ENCODE measurements at places on chromosomes 2 and 18.

- no peak for DNase-seq
These were observed 39.4 kb downstream of the SERPINB8 start for GRCh38 chr18:64009305-64009704.

GRCh38 chr2:210663631-210664089, 107.3 kb downstream of the CPS1 start:
- DNase-seq: peak; percentile 6

DNA sequence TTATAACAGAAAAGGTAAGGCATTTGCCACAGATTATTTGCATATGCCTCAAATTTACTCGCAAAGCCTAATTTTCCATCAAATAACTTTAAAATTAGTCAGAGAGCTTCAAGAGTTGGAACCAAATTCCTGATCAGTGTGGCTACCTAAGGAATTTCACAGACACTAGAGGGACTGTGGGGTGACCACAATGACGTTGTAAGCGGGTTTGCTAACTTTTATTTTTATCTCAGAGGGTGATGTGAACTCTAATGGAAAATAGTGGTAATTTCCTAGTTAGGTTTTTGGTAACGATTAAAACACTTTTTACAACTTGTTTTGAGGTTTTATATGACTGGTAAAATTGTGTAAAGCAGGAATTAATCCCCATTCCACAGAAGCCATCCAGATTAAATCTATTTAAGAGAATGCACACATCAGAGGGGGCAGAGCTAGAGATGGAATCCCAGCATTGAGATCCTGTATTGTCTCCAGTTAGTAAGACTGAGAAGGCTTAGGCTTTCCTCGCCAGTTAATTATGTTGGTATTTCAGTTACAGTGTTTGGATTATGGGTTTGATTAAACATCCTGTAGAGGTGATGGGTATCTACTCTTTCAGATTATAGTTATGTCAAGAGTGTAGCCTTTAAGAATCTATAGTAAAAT, 129.0 kb downstream of the GPD2 start:
- no peak for DNase-seq

GRCh38 chr2:127081826-127082633, 24.9 kb downstream of the BIN1 start:
- DNase-seq: no peak

DNA sequence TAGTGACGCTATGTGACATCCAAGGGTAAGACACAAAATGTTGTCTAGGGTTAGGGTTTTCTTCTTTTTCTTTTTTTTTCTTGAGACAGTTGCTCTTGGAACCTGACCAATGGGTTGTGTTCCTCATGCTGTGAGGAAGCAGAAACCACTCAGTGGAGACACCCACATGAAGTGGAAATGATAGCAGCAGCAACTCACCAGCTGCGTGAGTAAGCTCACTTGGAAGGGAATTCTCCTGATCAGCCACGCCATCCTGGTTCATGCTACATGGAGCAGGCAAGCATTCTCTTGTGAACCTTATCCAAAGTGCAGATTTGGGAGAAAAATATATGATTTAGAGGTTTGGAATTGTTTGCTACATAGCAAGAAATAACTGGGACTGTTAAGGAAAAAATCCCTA, 863.7 kb downstream of the EPHA4 start:
- DNase-seq: no peak

GRCh38 chr2:98028101-98028561, 32.4 kb upstream of the TMEM131 start:
- no peak for DNase-seq

DNA sequence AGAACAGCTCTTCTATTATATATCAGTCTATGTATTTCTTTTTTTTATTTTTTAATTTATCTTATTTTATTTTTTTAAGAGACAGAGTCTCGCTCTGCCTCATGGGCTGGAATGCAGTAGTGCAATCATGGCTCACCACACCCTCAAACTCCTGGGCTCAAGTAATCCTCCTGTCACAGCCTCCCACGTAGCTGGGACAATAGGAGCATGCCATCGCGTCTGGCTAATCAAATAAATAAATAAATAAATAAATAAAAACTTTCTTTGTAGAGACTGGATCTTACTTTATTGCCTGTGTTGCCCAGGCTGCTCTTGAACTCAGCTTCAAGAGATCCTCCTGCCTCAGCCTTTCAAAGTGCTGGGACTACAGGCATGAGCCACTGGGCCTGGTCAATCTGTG, 117.0 kb downstream of the RBMS1 start:
- DNase-seq: no peak

- DNase-seq: no peak
These were observed 92.8 kb downstream of the NFATC1 start for GRCh38 chr18:79488311-79489050.

DNA sequence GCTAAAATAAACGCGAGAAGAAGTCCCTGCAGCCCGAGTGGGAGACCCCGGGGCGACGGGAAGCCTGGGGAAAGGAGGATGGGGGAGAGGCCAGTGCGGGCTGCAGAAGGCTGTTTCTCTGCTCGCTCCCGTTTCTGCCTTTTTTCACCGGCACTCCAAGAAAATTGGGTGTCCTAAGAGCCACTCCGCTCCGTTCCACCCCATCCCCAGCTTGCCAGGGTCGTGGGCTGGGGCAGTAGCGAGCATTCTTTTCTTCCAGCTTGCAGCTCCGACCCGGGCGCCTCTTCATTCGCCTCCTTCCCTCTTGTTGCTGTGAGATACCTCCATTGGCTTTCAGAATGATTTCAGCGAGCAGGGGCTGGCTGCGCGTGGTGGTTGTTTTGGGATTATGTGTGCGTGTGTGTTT, 1.1 kb downstream of the HOXD3 start:
- no peak for DNase-seq

DNA sequence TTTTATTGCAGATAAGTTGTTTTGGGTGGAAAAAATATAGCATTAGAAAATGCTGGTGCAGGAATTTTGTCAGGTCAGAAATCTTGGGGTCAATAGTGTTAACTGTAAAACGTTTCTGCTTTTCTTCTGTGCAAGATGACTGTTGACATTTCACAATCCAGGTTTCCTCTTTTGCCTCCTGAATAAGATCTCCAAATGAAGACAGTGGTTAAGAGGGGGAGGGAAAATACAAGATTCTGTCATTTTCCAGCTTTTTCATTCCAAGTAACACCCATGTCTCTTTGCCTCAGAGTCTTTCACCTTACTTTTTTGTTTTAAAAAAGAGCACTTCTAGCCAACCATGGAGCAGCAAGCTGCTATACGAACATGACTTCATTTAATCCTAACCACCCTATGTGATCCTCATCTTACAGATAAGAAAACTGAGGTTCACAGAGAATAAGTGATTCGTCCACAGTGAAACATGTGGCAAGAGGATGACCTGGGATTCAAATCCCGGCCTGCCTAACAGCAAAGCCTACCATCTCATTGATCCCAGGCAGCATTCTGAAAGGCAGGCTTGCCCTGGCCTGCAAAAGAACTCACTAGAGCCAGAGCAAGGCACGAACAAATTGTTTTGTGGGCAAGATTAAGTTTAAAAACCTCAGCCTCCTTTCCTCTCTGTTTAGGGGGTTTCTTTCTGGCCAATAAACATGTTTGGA, 3.0 kb downstream of the PLEK start:
- no peak for DNase-seq

DNA sequence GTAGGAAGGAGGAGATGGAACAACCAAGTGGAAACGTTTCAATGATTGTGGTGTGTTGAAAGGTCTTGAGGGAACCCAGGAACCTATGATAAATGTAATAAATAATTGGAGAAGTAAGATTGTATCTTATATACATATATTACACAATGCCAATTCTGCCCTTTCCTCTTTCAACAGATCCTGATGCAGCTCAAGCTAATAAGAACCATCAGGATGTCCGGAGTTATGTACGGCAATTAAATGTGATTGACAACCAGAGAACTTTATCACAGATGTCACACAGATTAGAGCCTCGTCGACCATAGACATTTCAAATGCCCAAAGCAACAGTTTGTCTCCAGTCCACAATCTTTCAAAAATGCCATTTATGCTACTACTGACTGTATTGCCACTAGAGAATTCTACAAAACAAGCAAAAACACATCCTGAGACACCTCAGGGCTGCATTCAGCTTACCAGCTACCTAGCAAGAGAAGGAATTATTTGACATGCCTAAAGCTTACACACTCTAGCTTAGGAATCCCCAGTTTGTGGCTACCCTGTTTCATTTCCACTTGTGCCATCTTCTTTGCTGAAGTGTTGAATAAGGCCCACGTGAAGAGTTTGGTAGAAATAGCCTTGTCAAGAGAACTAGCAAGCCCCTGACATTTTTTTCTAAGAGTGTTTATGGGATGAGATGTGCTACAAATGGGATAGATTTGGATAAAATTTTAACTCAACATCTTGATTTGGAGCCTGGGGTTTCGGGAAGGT, 24.0 kb upstream of the MAP3K20 start:
- DNase-seq: no peak

- DNase-seq: no peak
These were observed 1124.9 kb upstream of the ZEB2 start for GRCh38 chr2:145644820-145645302.

DNA sequence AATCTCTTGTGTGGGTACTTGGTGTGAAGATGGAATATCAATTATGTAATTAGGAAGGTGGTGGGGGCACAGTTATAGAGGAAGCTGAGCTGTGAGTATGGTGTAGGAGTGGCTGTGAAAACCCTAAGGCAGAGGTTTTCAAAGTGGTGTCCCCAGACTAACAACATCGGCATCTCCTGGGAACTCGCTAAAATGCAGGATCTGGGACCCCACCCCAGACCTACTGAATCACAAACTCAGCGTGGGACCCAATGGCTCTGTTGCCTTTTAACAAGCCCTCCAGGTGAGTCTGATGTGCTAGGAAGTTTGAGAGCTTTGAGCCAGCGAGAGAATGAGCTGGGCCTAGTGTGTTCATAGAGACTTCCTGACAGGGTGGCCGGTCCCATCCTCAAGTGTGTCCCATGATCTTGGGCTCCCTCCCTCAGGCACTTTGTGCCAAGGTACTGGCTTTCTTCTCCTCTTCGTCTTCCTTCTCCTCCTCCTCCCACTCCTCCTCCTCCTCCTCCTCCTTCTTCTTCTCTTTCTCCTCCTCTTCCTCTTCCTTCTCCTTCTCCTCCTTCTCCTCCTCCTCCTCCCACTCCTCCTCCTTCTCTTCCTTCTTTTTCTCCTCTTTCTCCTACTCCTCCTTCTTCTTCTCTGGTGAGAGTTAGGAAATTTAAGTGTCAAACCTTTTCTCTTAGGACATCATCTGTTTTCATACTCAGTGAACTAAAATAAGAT, 86.6 kb downstream of the PDK1 start:
- no peak for DNase-seq

DNA sequence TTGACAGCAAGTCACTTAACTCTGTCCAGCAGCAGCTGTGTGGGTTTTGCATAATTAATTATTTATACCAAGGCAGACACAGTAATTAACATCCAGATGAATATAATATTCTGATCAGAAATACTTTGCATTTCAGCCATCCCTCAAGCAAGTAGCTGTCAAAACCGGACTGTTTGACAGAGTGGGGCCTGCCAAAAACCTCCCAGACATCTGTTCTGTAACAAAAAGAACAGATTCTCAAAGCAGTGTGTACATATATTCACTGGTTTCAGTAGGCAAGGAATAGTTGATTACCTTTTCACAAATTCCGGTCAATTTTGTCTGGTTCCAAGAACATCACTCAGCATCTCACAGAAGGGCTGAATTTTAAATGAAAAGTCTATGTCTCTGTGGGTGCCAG, 291.6 kb downstream of the CMPK2 start:
- DNase-seq: no peak

- no peak for DNase-seq
These were observed 40.6 kb upstream of the LAMA1 start for GRCh38 chr18:7158216-7158615.

DNA sequence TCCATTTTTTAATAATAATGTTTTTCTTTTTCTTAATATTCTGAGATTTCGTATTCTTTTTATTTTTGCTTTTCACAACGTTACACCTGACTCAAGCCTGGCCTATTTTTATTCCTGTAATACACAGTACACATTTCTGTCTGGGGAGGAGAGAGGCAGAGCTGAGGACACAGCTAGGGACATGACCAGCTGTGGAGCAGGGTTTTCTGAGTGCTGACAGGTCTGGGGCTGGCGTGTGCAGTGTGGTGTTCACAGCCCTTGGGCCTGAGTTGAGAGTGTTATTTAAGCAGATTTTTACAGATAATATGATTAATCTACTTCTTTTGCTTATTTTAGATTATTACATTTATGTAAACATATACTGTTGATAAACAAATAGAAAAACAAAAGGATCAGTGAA, 55.9 kb downstream of the ZAP70 start:
- no peak for DNase-seq

GRCh38 chr18:49189772-49190171, 239.0 kb upstream of the SMAD7 start:
- no peak for DNase-seq

- no peak for DNase-seq
These were observed 3.0 kb downstream of the ACVR2A start for GRCh38 chr2:147847746-147848391.

- peak; percentile 88 for DNase-seq
These were observed 80.0 kb downstream of the GFPT1 start for GRCh38 chr2:69306822-69307578.

DNA sequence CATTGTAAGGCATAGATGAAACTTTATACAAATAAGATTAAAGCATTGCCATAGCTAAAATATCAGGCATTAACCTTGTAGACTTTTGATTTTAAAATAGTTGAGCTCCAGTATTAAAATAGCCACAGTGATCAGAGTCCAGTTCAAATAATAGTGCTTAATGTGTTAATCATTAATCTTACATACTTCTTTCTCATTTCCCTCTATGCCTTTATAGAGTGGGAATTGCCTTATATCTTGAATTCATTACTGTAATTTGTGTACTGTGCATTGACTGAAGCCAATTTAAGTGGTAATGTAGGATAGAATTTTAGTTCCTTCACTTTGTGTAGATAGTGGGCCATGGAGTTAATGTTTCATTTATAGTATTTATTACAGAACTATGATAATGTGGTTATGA, 549.2 kb upstream of the VWC2L start:
- no peak for DNase-seq

- DNase-seq: no peak
These were observed 8.9 kb upstream of the TMEM185B start for GRCh38 chr2:120231974-120232635.

DNA sequence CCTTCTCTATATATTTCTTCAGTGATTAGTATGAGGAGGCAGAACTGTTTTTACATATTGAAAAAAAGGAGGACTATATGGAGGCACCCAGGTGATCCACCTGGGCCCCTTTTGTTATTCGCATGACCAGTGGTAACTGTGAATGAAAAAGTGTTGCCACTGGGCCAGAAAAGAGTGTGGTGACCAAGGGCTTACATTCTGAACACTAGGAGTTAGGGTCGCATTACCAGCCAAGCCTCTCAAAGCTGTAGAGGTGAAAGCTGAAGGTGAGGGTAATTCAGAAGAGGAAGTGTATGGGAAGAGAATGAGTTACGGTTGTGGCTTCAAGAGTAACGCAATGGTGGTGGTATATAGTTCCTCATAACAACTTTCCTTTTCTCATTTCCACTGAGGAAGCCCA, 487.6 kb downstream of the TMEM182 start:
- DNase-seq: no peak
